ENCODE measurements at places on chromosomes 4 and X.

DNA sequence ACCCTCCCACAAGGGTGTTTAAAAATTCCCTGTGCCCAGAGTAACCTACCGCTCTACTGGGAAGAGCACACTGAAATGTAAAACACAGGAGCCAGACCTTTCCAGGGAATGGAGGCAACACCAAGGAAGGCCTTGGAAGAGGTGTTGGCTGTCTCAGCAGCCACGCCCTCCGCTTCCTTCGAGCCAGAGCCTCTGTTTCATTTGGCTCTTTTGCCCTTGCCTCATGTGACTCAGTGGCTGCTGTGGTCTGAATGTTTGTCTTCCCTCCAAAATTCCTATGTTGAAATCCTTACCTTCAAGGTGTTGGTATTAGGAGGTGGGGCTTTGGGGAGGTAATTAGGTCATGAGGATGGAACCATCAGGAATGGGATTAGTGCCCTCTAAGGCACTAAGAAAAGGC is 11.3 kb downstream of the SCD5 start:
- no peak for DNase-seq

DNA sequence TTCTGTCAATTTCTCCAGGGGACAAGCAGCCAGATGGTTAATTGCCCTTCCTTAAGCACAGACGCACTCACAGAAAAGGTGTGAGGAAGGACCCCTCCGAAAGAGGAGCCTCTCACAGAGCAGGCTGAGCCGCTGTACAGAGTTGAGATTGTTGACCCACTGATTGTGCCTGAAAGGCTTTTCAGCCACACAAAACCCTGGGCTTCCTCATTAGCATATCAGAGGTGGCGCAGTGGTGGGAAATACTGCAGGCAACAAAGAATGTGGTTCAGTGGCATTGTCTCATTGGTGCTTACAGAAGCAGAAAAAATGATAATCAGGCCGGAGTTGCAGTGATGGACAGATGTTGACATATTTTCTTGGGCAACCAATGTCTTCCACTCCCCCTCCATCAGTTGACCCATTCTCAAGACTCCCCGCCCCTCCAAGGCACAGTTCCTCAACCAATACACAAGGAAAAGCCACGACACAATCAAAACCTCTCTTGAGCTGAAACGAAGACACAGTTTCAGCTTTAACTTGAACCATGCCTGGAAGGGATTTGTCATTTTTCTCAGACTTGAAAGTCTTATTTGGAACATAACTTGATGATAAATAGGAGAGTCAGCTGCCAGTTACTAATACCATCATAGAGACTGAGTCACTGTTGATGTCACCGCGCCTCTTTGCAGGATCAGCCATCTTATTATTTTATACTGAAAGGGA is 53.1 kb downstream of the ATXN3L start:
- DNase-seq: no peak

- DNase-seq: no peak
Observed at GRCh38 chr4:3413675-3414420, 27.9 kb upstream of the HGFAC start.

GRCh38 chrX:40074959-40075332 is 22.8 kb downstream of the BCOR start:
- no peak for DNase-seq

DNA sequence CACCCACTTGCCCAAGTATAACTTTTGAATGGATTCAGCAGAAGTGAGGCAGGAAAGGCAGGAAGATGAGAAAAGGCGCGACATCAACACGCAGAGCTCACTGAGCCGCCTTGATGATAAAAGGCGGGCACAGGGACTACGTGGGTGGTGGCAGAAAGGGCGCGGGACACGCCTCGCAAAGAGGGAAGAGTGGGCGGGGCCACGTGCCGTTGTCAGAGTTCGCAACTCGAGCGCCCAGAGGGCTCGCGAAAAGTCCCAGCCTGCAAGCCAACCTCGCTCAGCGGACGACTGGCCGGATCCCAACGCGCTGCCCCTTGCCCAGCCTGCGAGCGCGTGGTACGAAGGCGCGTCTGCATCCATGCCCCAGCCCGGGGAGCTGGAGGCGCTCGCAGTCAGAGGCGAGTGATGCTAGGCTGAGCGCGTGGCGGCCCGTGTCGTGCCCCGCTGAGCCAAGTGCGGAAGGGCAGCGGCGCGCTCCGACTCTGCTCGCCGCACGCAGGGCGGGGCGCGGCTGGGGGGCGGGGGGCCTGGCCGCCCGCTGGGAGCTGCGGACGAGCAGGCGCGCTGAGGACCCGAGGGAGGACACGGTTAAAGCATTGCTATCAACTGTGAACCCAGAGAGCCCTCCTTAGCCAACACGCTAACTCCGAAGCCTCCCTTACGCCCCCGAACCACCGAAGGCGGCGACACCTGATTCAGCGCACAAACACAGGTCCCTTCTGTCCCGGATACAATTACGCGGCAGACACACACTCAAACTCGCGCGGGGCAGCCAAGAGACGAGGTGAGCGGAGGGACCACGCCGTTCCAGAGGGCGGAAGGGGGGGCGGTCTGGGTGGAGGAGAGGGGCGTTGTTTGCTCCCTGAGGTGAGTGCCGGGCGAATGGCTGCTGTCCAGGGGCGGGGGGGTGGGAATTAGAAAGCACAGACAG is at the start of gene UGT8:
UGT8 (plus strand) TSS at position 617 of the 931 bp plus-strand sequence. CDS start 24,074 bp downstream, outside the sequence.
- DNase-seq: no peak

DNA sequence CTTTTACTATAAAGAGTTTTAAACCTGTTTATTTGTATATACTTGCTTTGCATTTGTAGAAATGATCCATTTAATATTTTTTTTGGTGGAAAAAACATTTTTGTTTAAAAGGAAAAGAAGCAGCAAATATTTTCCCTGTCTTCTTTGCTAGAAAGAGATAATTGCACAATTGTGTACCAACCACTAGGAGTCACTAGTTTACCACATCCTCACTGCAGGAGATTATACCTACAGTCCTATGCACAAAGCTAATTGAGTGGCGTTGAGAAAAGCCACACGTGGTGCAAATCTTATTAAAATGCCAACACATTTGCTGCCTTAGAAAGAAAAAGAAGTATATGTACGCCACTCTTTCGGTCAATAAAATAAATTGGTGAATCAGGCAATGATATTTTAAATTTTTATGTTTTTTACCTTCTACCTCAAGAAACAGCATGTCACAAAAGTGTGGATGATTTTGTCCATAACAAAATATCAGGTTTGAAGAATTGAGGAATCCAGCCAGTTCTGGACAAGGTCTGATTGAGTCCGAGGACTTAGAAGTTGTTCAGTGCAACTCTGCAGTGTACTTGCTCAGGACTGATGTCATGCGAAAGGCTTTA is 102.9 kb downstream of the GRXCR1 start:
- DNase-seq: peak; percentile 30

GRCh38 chr4:169791527-169792156 is 33.9 kb upstream of the HPF1 start:
- no peak for DNase-seq

GRCh38 chr4:176791591-176792325 is 964 bp downstream of the VEGFC start:
- DNase-seq: no peak

DNA sequence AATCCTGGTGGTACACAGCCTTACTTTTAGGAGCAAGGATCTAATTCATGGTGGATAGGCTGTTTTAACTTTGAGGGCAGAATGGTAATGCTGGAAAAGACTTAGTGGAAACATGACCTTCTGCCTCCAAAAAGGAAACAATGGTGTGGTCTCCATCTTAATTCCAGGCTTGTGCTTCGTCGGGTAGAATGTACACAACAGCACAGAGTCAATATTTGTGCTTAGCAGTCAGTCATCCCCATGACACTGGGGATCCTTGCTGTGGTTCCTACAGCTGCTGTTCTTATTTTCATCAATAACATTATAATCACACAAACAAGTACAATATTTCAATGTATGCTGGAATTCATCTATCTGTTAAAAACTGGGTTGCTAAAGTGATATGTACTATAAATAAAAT is 104.4 kb downstream of the HHIP start:
- no peak for DNase-seq

- peak; percentile 26 for DNase-seq
Observed at GRCh38 chr4:88320780-88321373, 36.5 kb upstream of the PPM1K start.

GRCh38 chrX:19674041-19674789 is 158.9 kb upstream of the MAP3K15 start:
- DNase-seq: no peak

GRCh38 chr4:133014473-133015135 is 134.5 kb upstream of the PCDH10 start:
- DNase-seq: no peak

- DNase-seq: no peak
Observed at GRCh38 chr4:112832493-112832892, 195.6 kb downstream of the LARP7 start.

- DNase-seq: no peak
Observed at GRCh38 chrX:119477812-119478232, 9.6 kb downstream of the SLC25A5 start.

DNA sequence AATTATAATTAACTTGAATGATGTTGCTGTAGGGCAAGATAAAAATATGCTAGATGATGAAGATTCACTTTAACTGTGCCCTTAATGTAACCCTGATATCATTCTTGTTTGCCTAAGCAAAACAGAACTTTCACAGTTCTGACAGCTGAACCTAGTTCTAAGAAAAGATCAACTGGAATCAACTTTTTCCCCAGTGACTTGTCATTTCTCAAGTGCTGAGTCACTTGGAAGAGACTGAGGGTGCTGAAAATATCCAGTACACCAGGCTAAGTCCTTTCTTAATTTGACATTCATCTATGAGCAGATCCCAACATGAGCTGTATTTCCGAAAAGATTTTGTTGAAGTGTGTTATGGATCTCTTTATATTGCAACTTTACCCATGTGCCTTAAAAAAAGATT is 140.4 kb downstream of the MID1IP1 start:
- DNase-seq: no peak

GRCh38 chrX:110327336-110327735 is 9.5 kb upstream of the AMMECR1 start:
- DNase-seq: no peak

GRCh38 chr4:8273450-8273849 is 3.9 kb downstream of the HTRA3 start:
- DNase-seq: no peak

DNA sequence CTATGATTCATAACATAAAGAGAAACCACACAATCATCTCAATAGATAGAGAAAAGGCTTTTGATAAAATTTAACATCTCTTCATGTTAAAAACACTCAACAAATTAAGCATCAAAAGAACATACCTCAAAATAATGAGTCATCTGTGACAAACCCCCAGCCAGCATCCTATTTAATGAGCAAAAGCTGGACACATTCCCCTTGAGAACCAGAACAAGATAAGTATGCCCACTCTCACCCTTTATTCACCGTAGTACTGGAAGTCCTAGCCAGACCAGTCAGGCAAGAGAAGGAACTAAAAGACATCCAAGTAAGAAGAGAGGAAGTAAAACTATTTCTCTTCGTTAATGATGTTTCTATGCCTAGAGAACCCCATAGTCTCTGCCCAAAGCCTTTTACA is 507.2 kb downstream of the PABPC4L start:
- DNase-seq: no peak

DNA sequence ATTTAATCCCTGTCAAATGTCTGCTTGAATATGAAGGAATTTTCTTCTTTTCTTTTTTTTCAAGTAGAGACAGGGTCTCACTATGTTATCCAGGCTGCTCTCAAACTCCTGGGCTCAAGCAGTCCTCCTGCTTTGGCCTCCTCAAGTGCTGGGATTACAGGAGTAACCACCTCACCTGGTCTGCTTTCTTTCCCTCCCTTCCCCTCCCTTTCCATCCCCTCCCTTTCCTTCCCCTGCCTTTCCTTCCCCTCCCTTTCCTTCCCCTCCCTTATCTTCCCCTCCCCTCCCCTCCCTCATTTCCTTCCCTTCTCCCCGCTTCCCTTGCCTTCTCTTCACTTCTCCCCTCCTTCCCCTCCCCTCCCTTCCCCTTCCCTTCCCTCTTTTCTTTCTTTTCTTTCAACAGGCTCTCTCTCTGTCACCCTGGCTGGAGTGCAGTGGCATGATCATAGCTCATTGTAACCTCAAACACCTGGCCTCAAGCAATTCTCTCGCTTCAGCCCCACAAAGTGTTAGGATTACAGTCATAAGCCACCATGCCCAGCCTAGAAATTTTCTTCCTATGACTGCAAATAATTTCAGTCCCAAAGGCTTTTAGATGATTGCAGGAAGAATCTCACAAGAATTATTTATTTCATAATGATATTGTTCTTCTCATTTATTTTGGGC is 168.9 kb downstream of the AASDH start:
- DNase-seq: no peak

- DNase-seq: no peak
Observed at GRCh38 chr4:24750106-24750505, 45.3 kb upstream of the SOD3 start.

DNA sequence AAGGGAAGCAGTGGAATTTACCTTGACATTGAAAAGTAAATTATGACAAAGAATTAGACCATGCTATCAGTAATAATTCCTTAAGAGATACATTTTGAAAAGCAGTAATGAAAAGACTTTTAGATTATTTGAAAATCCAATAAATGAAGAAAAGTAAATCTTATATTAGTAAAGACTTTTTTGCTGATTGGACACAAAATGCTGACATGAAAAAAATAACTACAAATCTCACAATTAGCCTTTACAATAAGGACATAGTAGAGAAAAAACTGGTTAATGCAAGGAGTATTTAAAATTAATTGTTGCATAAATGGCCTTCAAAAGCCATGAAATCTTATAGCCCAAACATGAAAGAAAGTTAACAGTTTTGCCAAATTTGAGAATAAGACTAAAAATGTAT is 446.1 kb upstream of the FAM241A start:
- no peak for DNase-seq

DNA sequence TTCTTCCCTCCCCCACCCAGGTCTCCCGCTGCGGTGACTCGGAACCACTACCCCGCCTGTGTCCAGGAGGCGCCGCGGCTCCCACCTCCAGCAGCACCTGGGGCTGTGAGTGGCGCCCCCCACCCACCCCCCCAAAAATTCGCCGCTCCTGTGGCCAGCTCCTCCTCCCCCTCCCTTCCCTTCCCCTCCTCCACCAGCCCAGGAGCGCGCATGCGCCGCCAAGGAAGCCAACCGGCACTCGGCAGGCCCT is 278 bp downstream of the CLOCK start:
- no peak for DNase-seq

DNA sequence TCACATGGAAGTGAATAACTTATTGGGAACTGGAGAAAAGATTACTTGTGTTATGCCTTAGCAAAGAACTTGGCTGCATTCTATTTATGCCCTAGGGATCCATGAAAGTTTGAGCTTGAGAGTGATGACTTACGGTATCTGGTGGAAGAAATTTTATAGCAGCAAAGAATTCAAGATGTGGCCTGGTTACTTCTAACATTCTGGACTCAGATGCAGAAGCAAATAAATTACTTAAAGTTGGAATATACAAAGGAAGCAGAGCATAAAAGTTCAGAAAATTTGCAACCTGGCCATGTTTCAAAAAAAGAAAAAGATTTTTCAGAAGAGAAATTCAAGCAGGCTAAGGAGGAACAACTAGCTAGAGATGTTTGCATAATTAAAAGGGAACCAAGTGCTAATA is 252.3 kb upstream of the WDFY3 start:
- no peak for DNase-seq
